ENCODE measurements at places on chromosomes 2 and 18.

DNA sequence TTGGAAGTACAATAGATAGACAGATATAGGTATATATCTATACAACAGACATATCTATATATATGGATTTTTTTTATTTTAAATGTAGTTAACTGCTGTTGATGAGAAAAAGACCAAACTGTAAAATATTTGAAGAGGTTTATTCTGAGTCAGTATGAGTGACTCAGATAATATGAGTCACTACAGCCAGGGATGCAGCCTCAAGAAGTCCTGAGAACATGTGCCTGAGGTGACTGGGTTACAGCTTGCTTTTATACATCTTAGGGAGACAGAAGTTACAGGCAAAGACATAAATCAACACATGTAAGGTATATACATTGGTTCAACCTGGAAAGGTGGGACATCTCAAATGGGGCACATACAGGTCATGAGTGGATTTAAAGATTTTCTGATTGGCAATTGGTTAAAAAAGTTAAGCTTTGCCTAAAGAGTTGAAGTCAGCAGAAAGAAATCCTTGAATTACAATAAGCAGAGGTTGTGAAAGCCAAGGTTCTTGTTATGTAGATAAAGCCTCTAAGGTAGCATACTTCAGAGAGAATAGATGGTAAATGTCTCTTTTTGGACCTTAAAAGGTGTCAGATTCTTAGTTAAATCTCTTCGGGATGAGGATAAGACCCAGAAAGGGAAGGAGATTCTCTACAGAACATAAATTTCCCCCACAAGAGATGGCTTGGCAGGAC, 149.9 kb downstream of the RBM43 start:
- no peak for DNase-seq

DNA sequence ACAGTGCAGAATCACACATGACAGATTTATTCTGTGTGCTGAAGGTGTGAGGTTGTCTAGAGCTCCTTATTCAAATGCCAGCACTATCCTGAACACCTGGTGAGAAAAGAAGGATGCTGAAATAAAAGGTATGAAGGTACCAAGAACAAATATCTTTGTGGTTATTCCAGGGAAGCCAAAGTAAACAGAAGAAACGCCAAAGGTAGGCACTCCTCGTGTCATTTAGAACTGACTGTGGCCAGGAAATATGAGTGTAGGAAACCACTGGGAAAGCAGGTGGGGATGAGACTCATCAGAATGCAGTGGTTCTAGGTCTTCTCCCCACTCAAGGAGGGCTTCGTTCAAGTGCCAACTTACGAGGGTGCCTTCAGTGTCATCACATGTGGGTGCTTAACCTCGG, 80.8 kb downstream of the KIF5C start:
- DNase-seq = no peak

DNA sequence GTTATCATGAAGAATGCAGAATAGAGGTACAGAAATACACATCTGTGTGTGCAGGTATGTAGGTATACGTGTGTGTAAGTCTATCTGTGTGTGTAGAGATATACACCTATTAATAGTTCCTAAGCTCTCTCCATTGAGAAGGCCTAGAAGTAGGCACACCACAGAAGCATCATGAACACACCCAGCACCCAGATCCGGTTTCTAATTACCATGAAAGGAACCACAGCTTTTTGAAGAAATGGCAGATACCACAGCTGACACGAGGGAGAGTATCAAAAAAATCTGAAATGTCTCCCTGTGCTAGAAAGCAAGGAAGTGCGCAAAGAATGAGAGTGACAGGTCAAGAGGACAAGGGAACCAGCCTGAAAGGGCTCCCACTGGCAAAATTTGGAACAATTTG, 27.7 kb upstream of the AP1S3 start:
- no peak for DNase-seq

DNA sequence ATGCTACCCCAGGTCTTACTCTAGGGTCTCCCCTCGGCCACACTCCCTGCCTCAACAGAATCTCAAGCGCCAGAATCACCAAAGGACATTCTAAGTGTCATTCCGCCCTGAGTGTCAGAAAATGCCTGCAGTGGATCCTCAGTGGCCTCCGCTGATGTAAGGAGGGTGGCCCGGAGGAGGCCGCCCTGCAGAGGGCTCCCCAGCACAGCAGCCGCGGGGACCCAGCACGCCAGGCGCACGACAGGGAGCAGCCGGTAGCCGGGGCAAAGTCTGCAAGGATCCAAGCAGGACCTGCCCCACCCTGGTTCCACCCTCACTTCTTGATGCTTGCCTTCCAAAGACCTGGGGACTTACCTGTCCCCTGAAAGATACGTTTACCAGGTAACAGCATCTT, 54.2 kb upstream of the ID2 start:
- DNase-seq = no peak

GRCh38 chr2:23745726-23746105, 181.2 kb downstream of the ATAD2B start:
- DNase-seq = peak; percentile 57

GRCh38 chr2:36369716-36370115, 14.1 kb downstream of the CRIM1 start:
- DNase-seq = no peak

GRCh38 chr2:239946562-239946863, 78.6 kb downstream of the NDUFA10 start:
- no peak for DNase-seq

DNA sequence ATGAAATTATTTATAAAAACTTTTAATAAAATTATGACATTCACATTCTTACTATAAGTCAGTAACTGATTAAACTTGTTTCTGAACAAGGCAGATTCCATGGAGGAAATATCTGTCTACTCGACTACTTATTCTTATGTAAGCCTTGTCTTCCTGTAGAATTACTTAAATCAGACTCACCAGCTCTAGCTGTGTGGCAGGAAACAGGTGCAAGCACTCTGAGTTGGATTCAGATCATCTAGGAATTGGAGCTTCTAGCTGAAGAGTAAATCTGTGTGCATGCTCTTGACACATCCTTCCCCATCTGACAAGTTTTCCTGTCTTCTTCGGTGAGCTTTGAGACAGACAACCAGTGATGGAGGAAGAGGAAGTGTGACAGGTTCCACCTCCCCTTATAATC, 284.7 kb downstream of the TRIB2 start:
- DNase-seq = no peak

DNA sequence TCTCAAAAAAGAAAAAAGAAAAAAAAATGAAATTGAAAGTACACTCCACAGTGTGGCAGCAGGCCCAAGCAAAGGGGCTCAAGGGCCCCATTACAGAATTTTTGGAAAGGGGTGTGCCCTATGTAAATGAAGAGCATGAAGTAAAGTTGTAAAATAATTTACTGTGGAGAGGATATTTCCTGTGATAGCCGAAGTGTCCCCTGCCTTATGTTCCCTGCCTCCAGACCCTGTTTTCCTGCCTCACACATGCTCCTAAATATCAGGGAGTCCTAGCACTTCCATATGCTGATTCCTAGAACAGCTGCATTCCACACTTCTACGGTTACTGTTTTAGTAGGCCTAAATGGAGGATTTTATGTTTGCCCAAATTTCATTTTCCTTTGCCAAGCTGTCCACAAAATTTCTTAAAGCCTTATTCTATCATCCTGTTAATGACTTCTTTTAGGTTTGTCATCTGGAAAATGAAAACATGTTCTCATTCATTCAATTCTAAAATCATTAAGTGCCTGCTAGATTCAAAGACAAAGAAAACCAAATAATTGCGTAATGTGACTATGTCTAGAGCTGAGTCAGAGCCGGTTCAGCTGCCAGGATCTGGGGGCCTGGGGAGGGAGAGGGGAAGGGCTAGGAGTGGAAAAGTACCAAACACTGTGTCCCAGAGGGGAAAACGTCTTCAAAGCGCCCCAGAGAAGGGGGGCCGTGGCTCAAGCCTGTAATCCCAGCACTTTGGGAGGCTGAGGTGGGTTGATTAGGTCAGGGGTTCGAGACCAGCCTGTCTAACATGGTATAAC, 25.9 kb upstream of the IMPA2 start:
- no peak for DNase-seq

GRCh38 chr18:5884375-5884774, 10.9 kb downstream of the TMEM200C start:
- DNase-seq = no peak

DNA sequence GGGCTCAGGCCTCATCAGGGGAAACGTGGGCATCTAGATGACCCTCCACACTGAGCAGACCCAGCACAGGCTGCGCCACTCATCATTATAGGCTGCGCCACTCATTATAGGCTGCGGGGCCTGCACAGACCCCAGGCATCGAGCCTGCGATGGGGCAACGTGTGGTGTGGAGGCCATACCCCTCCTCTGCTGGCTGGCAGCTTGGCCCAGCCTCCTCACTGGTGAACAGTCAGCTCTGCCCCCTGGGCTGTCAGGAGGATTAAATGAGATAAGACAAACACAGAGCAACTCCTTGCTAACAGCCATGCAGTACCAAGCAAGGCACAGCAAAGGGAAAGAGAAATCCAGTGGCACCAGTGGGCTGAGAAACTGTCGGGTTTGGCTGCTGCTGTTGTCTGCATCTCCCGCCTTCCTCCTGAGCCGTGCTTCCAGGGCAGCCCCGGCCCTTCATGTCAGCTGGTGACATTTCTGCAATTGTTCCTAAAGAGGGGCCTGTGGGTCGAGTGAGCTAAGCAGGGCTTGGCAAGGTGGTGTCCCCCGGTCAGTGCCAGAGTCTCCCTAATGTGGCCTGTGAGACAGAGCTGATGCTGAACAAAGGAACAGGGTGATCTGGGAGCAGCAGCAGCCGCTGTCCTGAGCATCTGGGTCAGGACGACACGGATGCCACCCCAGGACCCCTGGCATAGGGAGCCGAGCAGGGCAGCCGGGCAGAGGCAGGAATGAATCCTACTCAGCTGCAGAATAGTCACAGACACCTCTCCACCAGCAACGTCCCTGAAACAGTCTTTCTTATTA, 48.7 kb downstream of the RRM2 start:
- no peak for DNase-seq

GRCh38 chr2:205936446-205936845, 149.5 kb downstream of the INO80D start:
- no peak for DNase-seq

GRCh38 chr2:52405980-52406379, 1361.6 kb upstream of the CHAC2 start:
- DNase-seq = no peak

GRCh38 chr2:241460631-241461030, 47.8 kb downstream of the STK25 start:
- no peak for DNase-seq

DNA sequence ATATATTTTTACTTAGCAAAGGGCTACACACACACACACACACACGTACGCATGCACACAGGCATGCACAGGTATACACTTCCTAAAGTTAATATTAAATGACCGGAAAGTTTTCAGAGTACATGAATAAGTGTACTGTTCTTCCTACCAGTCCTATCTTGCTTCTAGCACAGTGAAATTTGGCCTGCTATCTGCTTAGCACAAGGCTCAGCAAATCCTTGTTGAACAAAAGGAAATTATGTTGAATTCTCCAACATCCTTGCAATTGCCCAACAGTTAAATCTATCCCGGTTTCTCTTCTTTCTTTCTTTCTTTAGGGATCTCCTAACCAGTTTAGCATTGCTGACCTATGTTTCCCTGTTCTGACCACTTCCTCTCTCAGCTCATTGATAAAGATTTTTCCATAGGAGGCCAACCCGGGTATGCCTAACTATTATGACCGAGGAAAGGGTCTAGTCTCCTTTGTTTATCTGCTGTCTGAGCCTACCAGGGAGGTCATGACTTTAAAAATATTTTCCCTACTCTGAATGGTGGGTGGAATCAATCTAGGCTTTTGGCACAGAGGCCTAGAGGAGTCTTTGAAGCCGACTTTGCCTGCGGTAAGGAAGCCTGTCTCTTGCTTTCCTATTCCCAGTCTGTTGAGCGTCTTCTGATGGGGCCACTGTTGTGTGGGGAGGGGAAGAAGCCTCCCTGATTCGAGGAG, 400.7 kb downstream of the HRH4 start:
- no peak for DNase-seq

DNA sequence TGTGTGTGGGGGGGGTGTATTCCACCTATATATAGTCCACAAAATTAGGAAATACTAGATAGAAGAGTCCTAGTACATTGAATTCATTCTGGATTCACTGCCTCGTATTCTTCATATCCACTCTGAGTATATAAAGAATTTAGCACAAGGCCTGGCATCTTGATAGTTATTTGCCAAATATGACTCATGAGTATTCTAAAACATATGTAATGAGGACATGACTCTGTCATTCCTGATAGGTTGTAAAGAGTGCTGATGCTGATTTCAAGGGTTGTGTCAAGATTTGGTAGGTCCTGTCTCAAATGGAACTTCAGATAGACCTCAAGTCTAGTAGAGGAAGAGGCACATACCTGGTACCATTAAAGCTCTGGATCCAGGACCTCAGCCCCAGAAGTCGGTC, 173.4 kb upstream of the BOD1L2 start:
- DNase-seq = no peak

GRCh38 chr18:43952398-43952797, 675.1 kb upstream of the SYT4 start:
- DNase-seq = no peak

- DNase-seq = no peak
Measured at GRCh38 chr2:32360416-32360815, 3.6 kb downstream of the BIRC6 start.

- DNase-seq = no peak
Measured at GRCh38 chr2:33719067-33719466, 120.0 kb upstream of the FAM98A start.

- no peak for DNase-seq
Measured at GRCh38 chr2:53509831-53510388, 257.7 kb upstream of the CHAC2 start.

- DNase-seq = peak; percentile 71
Measured at GRCh38 chr2:148989882-148990493, 48.5 kb upstream of the LYPD6B start.

- DNase-seq = no peak
Measured at GRCh38 chr2:63650756-63651155, 62.0 kb downstream of the MDH1 start.

GRCh38 chr18:8586941-8587340, 22.3 kb upstream of the RAB12 start:
- no peak for DNase-seq

- DNase-seq = no peak
Measured at GRCh38 chr2:210859314-210859713, 302.9 kb downstream of the CPS1 start.

- no peak for DNase-seq
Measured at GRCh38 chr2:49693961-49694360, 539.6 kb upstream of the FSHR start.

GRCh38 chr2:136375017-136375901, 257.3 kb upstream of the CXCR4 start:
- DNase-seq = no peak

- DNase-seq = no peak
Measured at GRCh38 chr18:76615065-76615733, 120.2 kb upstream of the ZNF516 start.

- peak; percentile 50 for DNase-seq
Measured at GRCh38 chr2:121897335-121897970, 142.0 kb downstream of the TSN start.

DNA sequence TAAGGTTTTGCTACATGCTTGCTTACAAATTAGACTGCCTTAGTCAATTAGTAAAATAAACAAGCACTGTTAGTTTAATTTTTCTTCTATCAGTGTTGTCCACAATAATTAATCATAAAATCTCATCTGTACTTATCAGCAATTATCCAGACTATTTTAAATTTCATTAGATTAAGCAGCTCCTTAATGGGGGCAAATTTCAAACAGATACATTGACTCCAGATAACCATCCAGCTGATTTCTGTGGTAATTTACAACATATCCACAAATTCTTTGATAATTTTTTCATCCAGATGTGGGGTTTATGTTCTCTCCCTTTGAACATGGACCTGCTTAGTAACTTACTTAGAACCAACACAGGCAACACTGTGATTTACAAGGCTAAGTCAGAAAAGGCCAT, 170.4 kb upstream of the CWC22 start:
- DNase-seq = no peak

- DNase-seq = no peak
Measured at GRCh38 chr2:48829036-48829435, 73.5 kb upstream of the LHCGR start.
